Cortex of kidney (tissue), 1 donor: ENCODE measurements at places on chromosomes 12 and 14.

- DNase-seq, result no peak
These were observed 6.0 kb downstream of the CKB start for GRCh38 chr14:103516426-103517173.

DNA sequence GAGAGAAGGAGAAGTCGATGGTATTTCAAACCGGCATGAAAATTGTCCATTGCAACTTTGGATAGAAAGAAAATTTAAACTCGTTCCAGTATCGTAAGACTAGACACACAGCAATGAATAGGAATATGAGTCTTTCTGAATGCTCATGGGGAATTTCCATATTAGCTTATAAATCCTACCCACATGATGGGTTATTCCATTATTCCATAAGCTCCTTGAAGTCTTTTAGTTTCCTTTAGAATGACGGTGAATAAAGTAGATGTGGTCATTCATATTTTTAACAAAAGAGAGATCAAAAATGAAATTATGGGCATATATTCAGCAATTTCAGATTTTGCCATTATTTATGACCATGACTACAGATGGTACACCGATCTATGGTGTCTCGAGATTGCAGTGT lies 163.4 kb upstream of the HMGA2 start:
- DNase-seq, result no peak

- no peak for DNase-seq
These were observed 3.0 kb upstream of the SNW1 start for GRCh38 chr14:77763978-77764377.

DNA sequence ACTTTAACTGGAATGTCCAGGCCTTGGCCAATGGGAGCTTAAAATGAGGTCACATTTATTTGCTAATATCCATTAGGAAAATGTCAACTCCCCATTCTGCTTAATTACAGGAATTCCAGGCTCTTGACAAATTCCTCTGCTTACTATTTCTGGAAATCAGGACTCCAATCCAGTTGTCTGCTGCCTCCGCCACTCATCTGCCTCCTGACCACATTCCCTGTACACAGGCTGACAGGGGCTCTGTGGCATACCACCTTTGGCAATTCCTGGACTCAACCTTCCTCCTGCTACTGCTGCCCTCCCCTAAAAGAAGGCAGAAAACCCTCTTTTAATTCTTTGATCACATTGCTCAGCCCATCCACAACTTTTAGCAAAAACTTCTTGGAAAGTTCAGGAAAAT lies 37.9 kb downstream of the KICS2 start:
- no peak for DNase-seq

GRCh38 chr12:12384571-12385340 lies 27.9 kb downstream of the BORCS5 start:
- DNase-seq, result no peak

DNA sequence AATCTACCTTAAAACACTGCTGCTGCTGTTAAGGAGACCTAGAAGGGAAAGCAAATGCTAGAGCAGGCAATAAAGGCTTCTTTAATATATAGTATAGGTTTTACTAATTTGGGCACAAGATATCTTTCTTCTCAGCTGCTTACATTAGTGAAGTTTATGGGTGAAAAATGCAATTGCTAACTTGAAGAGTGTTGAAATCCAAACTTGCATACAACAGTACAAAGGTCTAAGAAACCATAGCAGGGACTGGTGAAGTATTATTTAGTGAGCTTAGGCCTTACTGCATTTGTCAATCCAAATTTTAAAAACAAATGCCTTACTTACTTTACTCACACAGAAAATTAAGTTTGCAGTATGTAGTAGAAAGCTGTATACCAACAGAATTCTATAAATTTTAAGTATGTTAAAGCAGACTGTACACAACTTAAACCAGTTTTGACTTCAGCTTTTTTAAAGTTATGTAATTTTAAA lies 1.4 kb upstream of the AP4S1 start:
- DNase-seq, result no peak

GRCh38 chr12:51751661-51752060 lies 96.9 kb downstream of the FIGNL2 start:
- no peak for DNase-seq

DNA sequence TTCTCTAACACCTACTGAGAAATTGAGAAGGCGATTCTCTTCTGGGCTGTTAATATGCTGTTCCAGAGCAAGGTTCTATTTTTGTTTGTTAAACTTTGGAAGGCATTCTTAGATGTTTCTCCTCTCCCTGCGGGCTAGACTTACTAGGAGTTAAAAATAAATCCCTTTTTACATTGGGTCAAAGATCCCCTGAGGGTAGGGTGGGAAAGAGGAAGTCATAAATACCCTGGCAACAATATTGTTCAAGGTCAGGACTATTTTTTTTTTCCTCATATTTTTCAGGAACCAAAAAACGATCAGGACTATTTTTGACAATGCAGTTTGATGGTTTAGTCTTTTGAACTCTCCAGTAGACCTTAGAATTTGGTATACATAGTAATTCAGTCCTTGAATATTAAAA lies 12.0 kb upstream of the SLC2A14 start:
- no peak for DNase-seq

DNA sequence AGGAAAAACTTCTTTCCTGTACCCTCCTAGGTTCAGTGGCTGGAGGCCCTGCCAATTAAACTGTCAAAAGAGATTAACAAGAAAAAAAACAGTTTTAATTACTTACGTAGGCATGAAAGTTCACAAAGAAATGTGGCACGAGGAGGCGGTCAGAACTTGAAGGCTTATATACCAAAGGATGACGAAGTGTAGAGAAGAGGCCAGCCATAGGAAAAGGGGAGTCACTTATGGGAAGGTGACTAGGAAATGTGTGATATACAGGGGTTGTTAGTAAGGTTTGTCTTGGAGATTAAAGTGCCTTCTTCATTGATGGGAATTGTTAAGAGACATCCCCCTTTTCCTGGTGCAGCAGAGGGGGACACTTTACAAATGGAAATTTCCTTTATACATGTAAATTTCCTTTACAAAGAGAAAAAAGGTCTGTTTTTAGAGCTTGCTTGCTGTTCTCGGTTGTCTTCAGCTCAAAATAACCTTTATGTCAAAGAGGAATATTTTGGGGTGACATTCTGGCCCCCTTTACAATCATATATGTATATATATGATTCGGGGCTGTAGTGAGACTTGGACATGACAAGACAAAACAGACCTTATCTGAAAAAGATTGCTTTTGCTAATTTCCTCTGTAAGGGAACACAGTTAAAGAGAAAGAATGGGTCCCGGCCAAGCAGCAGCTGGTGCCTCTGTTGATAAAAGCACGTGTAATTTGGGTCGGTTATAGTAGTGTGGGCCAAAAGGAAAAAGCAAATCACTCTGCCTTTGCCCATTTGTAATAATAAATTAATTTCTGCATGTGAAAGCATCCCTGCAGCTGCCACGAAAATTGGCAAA lies 38.6 kb downstream of the SYNE2 start:
- no peak for DNase-seq

GRCh38 chr14:32514236-32514635 lies 185.1 kb downstream of the AKAP6 start:
- DNase-seq, result no peak

- no peak for DNase-seq
These were observed 73.7 kb downstream of the ESR2 start for GRCh38 chr14:64220466-64220865.

GRCh38 chr12:3554371-3555115 lies 63.5 kb downstream of the PRMT8 start:
- DNase-seq, result no peak

DNA sequence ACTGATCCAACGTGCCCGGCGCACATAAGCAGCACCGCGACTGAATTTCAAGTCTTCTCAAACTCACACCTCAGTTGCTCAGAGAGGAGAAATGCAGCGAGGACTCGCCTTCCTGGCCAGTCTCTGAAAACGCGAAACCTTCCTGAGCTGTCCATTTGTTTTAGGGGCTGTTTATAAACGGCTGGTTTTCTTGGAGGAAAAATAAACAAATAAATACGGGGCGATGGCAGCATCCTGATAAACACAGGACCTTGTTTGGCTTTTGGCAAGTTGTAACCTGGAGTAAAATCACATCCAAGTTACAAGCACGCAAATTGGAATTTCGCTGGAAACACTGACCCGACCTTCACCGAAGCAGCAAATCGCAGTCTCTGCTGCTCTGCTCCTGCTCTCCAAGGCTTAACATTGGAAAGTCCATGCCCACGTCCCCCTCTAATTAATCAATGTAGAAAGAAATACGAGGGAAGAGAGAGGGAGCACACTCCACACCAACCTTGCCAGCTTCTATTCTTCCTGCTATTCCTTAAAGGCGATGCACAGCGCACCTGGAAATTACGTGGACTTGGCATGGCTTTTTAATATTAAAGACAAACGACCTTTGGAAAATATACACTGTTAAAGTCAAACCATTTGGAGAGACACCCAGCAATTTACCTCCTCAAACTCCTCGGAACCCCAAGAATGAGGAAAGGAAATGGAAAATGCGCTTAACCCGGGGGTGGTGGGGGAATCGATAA lies 248.8 kb downstream of the APAF1 start:
- DNase-seq, result no peak

DNA sequence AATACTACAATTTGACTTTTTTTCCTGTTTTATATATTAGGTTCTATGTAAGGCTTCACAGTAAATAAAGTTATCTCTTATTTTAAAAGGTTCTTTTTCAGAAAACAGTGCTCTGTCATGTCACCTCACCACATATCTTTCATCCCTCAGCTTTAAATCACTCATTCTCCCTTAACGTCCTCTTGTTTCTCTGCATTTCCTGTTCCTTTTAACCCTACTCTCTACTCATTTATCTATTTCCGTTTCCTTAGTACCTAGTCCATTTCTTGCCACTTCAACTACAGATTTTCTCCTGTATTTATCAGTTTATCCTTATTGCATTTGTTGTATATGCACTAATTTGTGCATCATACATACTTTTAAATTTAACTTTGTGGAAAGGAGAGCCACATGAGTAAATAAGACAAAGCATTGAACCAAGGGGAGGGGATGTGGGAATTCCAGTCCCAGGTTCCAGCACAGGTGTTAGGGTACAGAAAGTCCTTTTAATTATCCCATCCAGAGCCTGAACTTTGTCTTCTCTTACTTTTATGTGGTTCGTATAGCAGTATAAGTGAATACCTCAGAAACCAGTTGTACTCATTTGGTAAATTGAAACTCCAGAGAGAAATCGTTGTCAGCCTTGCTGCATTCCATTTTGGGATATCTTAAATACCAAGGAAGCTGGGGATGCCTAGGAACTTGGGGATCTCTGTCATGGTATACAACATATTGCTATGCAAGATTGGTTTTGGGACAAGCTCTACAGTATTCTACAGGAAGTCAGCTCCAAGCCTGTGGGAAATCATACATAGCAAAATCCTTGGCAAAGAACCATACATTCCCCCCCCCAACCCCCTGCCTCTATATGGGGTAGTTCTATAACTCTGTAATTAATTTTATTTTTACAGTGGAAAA lies 120.5 kb downstream of the DIP2B start:
- DNase-seq, result no peak

- no peak for DNase-seq
These were observed 156.3 kb upstream of the PDE3A start for GRCh38 chr12:20211981-20212421.

GRCh38 chr14:68268719-68269118 lies 449.1 kb downstream of the RAD51B start:
- DNase-seq, result no peak

DNA sequence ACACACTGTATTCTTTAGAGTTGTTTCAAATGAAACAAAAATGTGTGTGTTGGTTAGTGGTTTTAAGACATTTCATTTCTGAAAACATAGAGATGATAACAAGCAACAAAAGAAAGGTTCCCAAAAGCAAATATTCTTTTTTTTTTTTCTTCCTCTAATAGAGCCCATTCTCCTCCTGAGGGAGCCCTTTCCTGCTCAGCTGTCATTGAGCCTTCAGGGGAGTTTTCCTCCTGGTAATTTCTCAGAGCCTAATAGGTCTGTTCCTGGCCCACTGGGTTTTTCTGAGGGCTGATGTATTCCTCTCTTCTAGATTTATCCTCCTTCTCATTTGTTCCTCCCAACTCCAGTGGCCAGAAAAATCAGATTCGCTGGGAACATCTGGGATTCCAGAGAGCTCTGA lies 654.5 kb downstream of the NOVA1 start:
- DNase-seq, result no peak

DNA sequence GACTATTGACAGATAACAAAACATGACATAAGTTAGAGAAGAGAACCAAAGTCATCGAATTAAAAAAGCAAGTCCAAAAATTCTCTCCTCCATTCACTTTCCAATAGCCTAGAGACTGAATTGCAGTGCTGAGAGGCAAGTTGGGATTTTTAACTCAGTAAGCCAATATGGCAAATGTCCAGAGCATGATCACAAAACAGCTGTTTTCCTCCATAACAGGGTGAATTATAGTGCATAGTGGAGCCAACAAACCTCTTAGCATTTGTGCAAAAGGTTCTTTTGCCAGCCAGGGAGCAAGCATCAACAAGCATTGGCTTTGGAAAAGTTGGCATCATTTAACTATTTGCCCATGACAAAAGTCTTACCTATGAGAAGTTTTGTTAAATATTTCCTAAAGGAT lies 458.8 kb upstream of the NOVA1 start:
- DNase-seq, result no peak

DNA sequence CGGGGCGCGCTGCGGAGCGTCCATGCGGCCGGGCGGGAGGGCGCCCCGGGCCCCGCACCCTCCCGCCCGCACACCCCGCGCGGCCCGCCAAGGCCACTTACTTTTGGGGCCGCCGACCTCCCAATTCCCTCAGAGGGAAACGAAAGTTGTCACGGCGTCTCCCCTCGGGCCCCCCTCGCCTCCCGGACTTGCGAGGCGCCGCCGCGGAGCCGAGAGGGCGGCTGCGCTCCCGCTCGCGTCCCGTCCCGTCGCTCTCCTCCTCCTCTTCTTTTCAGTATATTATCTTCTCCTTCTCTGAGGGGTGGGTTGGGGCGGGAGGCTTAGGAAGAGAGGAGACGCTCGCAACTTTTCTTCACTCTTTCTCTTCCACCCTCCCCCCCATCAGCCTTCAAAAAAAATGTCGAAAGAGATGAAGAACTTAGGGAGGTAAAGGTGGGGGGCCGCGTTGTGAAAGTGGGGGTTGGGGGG lies 613 bp downstream of the DUSP16 start:
- no peak for DNase-seq

DNA sequence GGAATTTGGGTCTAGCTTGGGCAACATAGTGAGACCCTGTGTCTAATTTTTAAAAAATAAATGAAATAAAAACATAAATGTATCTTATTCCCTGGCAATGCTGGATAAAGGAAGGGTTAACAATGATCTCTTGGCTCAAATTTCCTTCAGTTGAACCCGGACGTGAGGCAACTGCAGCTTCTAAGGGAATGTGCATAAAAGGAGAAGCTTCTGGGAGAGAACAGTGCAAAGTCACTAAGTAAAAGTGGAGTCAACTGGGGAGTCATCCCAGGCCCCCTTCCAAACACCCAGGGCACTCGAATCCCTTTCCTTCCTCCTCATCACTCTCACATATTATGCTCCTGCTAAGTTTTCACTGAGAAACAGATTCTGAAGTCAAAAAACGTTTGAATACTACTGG lies 147.3 kb downstream of the PPM1H start:
- no peak for DNase-seq

- no peak for DNase-seq
These were observed 130.5 kb downstream of the ZFP36L1 start for GRCh38 chr14:68662392-68662791.

DNA sequence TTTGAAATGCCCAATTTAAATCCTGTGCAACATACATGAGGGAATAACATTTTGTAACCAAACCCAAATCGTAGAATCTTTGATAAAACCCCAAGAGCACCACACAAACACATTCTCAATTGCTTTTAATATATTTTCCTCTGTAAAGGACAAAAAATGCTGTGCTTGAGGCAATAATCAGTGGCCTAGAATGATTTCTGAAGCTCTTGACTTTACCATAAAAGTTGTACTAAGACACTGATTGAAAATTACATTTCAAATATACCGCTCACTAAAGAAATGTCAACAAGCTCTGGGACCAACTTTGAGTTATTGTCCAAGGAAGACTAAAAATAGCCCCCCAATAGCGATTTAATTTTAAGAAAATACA lies 1.5 kb downstream of the EML5 start:
- DNase-seq, result no peak
